Activated CD8-positive, alpha-beta T cell treated with anti-CD3 and anti-CD28 coated beads for 36 hours (primary cell): ENCODE measurements at places on chromosomes 4 and X. TPM values are rescaled to one million over a fixed set of nuclear protein-coding genes. Genes with fewer than 3 reads are reported as not detected.
A peak's percentile ranks its signal among the peaks of the same experiment; 100 is the strongest.

- no peak for DNase-seq
Observed at GRCh38 chrX:124005228-124005627, 43.7 kb downstream of the STAG2 start.

GRCh38 chr4:146981651-146982050 lies 36.0 kb upstream of the TTC29 start:
- DNase-seq: no peak

DNA sequence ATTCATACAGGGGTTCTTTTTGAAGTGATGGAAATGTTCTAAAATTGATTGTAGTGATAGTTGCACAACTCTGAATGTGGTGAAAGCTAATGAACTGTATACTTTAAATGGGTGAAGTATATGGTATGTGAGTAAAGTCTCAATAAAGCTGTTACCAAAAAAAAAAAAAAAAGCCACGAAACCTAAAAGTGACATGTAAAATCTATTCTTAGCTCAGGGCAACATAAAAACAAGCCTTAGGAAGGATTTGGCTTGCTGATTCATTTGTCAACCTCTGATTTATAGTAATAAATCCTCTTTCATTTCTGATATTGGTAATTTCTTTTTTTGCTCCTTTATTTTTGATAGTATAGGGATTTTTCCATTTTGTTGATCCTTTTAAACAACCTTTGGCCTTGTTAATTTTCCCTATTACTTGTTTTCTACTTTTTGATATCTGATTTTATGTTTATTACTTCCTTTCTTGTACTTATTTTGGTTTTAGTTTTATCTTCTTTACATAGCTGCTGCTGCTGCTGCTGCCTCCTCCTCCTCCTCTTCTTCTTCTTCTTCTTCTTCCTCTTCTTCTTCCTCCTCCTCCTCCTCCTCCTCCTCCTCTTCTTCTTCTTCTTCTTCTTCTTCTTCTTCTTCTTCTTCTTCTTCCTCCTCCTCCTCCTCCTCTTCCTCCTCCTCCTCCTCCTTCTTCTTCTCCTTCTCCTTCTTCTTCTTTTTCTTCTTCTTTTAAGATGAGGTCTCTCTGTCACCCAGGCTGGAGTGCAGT lies 79.4 kb downstream of the ADGRG4 start:
- no peak for DNase-seq

GRCh38 chrX:109760922-109761250 lies 27.8 kb upstream of the ACSL4 start:
- DNase-seq: no peak

GRCh38 chr4:148004228-148004857 lies 272.5 kb downstream of the ARHGAP10 start:
- no peak for DNase-seq

- DNase-seq: no peak
Observed at GRCh38 chr4:73576381-73576780, 43.9 kb downstream of the RASSF6 start.

GRCh38 chrX:1614927-1615326 lies at the start of gene ASMT:
Gene ASMT (plus strand): TSS chrX:1615059. CDS start chrX:1615200, 141 bp downstream.
- DNase-seq: no peak

DNA sequence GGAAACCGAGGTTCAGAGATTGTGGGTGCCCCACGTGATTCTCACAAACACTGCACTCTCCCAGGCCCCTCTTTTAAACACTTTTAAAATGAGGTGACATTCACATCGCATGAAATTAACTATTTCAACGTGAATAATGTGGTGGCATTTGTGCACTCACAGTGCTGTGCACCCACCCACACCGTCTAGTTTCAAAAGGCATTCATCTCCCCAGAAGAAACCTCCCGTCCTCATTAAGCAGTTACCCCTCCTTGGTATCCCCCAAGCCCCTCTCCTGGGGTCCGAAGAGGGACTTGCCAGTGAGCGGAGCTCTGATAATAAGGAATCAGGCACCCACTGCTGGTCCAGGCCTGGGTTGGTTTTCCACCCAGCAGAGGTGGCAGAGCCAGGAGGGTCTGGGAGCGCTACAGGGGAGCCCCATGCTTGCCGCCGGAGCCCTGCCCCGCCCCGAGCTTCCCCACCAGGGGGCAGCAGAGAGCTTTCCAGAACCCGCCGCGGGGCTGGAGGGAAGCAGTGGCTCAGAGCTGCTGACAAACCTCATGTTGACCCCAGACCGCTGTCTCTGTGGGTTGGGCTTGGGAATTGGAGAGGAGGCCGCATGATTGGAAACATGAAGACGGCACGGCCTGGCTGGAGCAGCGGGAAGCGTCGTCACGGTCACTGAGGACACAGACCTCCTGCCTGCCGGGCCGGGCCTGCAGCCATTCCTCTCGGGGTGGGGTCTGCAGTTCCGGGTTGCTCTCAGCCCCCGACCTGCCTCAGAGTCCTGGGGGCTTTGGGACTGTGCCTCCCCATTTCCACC lies 27.5 kb upstream of the HTRA3 start:
- peak; percentile 88 for DNase-seq

- no peak for DNase-seq
Observed at GRCh38 chrX:42778096-42778495, at the start of gene PPP1R2C. Gene PPP1R2C (minus strand): TSS chrX:42778163. CDS start chrX:42778079, 84 bp downstream.

- no peak for DNase-seq
Observed at GRCh38 chr4:92021203-92021602, 282.6 kb upstream of the GRID2 start.

DNA sequence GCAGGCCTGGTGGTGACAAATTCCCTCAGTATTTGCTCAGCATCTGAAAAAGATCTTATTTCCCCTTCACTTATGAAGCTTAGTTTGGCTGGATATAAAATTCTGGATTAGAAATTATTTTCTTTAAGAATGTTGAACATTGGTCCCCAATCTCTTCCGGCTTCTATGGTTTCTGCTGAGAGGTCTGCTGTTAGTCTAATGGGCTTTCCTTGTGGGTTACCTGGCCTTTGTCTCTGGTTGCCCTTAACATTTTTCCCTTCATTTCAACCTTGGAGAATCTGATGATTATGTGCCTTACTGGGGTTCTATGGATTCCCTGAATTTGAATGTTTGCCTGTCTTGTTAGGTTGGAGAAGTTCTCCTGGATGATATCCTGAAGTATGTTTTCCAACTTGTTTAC lies 17.4 kb upstream of the TMPRSS11F start:
- DNase-seq: no peak

- DNase-seq: peak; percentile 59
Observed at GRCh38 chr4:6658597-6659075, 18.2 kb downstream of the MRFAP1 start.

IL13RA1 gene
- total RNA-seq: not detected
